ENCODE measurements at places on chromosomes 12 and 14. TPM values are rescaled to one million over a fixed set of nuclear protein-coding genes. Genes with fewer than 3 reads are reported as not detected.

DNA sequence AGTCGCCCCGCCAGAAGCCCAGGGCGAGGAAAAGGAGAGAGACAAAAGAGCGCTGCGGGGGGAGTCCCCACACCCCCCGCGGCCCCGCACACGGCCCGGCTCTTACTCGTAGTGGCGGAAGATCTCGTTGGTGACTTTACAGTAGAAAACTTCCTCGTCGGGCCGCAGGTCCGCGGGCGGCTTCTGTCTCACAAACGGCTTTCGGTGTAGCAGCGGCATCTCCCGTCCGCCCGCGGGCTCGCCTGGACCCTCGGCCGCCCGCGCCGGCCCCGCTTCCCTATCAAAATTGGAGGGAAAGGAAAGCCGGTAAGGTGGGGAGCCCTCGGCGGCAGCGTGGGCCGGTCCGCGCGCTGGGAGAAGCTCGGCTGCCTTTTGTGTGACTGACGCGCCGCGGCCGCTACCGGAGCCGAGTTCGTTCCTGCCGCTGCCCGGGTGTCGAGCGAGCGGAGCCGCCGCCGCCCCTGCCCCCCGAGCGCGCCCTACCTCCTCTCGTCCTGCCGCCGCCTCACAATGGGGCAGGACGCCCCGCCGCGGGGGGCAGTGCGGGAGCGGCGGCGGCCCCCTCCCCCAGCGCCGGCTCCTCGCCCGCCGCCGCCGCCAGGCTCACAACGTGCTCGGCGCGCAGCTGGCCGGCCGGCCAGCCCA is 652 bp downstream of the BAZ1A start:
- no peaks in the 10 kb centered on the region for H3K36me3 ChIP-seq
- peaks cover 5% of the 10 kb centered on the region for H3K27me3 ChIP-seq
- H3K4me1 ChIP-seq: peaks cover 5% of the 10 kb centered on the region

DNA sequence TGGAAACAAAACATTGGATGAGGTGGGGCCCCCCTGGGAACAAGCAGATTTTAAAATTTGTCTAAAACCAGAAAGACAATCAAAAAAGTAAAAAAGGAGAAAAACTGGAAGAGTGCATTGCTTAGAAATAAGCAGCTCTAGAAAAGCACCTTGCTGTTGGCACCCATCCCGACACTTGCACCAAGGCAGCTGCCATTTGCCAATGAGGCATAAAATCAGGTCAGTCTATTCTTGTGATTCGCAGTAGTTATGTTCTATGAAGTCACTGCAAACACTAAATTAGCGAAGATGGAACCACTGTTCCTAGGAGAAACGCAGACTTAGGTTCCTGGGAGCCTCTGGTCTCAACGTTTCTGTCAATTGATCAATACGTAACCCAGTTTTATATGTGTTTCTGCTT is 16.2 kb downstream of the VPS33A start:
- no peak overlapping the region for H3K27ac ChIP-seq
- no peaks in the 10 kb centered on the region for H3K27me3 ChIP-seq
- no peak overlapping the region for H3K4me3 ChIP-seq
- H3K36me3 ChIP-seq: 0 out of 2 replicates have a peak, but pooled peaks cover 3% of the 10 kb centered on the region
- DNase-seq: no peak

DNA sequence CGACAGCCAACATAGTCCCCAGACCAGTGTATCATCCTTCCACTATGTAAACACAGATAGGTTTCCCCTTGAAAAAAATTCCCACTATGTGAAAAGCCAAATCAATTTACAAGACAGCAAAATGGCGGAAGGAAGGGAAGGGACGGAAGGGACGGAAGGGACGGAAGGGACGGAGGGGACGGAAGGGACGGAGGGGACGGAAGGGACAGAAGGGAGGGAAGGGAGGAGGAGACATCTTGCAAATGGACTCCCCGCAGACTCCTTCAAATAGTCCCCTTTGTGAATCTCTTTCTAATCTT is 75.3 kb downstream of the NINJ2 start:
- no peak for DNase-seq
- H3K36me3 ChIP-seq: no peaks in the 10 kb centered on the region
- H3K27ac ChIP-seq: no peak overlapping the region
- no peak overlapping the region for H3K4me3 ChIP-seq
- no peaks in the 10 kb centered on the region for H3K4me1 ChIP-seq
- H3K27me3 ChIP-seq: no peaks in the 10 kb centered on the region

Gene PTCSC3
- total RNA-seq: not detected

Gene OVCH1
- total RNA-seq: not detected

Gene SPRYD4
- 3.1 TPM for total RNA-seq

Gene RILPL2
- total RNA-seq: 1.4 TPM

Gene IFNG-AS1
- not detected for total RNA-seq

Gene GNB3
- 3.3 TPM for total RNA-seq

Gene IL23A
- total RNA-seq: 3.2 TPM

Data from GM23338 (cell line).